Epithelial cell of proximal tubule (primary cell): ENCODE measurements at places on chromosomes 3 and 15. TPM values are rescaled to one million over a fixed set of nuclear protein-coding genes. Genes with fewer than 3 reads are reported as not detected.
A peak's percentile ranks its signal among the peaks of the same experiment; 100 is the strongest.

DNA sequence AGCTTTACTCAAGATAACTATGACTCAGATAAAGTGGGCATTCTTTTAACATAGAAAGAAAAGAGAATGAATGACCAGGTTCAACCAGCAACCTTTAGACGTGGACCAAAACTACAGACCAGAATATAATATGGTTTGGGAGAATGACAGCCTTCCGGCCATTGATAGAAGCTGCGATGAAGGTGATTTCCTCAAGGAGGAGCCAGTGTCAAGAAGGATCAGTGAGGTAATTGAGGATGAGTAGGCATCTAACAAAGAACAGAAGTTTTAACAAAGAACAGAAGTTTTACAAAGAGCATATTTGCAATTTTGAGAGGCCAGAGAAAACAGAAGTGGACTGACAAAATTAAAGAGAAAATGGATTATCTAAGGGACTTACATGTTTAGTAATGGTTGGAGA, 289.0 kb upstream of the AGTR1 start:
- no peak for DNase-seq

PARP14 gene
- total RNA-seq, result 27.7 and 52.2 TPM in 2 replicates

DNA sequence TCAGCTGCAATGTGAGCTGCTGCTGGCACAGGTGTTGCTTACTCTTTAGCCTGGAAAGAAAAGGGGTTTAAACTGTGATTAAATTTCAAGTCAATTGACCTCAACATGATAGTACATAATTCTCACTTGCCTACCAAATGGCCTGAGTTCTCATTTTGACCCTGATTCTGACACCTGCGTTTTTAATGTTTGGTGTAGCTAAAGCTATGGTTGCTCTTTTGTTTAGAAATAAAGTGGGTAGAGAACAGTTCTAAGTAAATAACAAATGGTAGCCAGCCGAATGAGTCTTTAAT, 100.8 kb upstream of the SOX2 start:
- DNase-seq, result no peak

SCN5A gene
- 1.3 and 1.7 TPM in 2 replicates for total RNA-seq

CCDC66 gene
- total RNA-seq, result 3.5 and 6.1 TPM in 2 replicates

- no peak for DNase-seq
Measured at GRCh38 chr3:168608926-168609325, 513.2 kb upstream of the GOLIM4 start.

C3orf52 gene
- total RNA-seq, result 33.6 and 55.1 TPM in 2 replicates

DNA sequence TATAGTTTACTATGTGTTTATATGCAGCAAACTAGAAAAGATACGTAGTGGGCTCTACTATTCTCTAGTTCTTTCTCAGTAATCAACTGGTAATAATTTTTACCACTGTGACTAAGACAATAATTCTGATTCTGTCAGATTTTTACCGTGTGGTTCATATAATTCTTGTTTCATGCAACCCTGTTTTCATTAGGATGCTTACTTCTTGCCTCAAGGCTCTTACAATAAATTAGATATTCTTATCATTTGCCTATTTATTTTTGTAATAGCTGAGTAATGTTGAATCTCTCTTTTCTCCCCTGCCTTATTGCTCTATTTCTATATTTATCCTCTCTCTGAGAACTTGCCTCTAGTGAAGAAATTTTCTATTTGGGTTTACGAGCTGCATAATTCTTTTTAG, 524.7 kb downstream of the NAALADL2 start:
- DNase-seq, result no peak

DNA sequence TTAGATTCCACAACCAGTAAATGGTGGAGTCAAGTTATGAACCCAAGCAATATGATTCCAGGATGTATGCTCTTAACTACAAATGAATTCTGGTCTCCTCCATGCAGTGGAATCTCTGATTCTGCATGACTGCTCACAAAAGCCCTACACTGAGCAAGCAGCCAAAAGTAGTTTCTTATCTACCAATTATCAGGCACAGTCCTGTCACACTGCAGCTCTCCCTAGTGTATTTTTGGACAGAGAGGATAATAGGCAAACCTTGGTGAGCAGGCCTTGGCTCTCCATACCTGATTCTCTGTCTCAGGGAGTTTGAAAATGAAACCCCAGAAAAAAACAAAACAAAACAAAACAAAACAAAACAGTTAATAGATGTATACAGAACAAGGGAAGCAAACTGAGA, 3.5 kb upstream of the SSR3 start:
- DNase-seq, result no peak

DNA sequence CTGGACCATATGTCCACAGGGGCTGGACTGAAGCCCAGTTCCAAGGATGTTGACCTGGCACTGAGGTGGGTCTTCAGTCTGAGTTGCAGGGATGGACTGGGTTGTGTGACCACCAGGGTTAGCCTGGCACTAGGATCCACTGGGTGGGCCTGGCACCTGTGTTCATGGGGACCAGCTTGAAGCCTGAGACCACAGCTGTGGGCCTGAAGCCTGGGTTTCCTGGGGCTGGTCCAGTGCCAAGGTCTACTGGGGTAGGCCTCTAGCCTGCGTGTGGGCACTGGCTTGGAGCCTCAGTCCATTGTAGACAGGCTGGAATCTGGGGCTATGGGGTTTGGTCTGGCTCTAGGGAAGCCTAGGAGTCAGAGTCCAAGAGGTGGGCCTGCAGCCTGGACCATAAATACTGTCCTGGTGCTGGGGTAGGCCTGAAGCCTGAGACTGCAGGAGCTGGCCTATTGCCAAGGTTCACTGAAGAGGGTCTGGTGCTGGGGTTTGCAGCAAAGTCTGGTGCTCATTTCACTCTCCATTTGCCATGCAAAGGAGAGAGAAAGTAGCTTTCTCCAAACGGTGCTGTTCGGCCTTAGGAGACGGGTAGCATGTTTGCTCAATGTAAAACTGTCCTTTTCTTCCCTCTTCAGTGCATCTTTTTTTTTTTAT, 51.2 kb upstream of the TBC1D5 start:
- DNase-seq, result no peak

UPK1B gene
- total RNA-seq, result 23.9 and 56.4 TPM in 2 replicates

- no peak for DNase-seq
Measured at GRCh38 chr3:54159917-54160316, 37.6 kb downstream of the CACNA2D3 start.

- no peak for DNase-seq
Measured at GRCh38 chr3:196140224-196140623, 58.3 kb upstream of the TFRC start.

GRCh38 chr3:157082305-157082982, 77.5 kb downstream of the CCNL1 start:
- peak; percentile 80 for DNase-seq

- DNase-seq, result no peak
Measured at GRCh38 chr3:148084931-148085330, 612.8 kb upstream of the AGTR1 start.

CRYGS gene
- 0.43 TPM in 1 of 2 replicates, not detected in the other for total RNA-seq

DNA sequence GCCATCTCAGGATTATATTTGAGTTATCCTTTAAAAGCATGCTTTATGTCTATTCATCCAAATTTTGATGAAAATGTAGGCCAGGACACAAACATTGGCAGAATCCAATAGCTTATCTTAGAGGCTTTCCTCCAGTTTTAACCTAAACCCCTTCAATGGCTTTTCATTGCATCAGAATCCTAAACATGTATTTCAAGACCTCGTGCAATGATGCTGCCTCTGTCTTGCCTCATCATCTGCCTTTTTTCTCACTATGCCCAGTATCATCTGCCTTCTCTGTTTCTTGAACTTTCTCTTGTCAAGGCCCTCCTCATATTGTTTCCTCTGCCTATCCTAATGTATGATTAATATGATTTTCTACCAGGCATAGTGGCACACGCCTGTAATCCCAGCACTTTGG, 76.1 kb upstream of the MAP4 start:
- no peak for DNase-seq

DNA sequence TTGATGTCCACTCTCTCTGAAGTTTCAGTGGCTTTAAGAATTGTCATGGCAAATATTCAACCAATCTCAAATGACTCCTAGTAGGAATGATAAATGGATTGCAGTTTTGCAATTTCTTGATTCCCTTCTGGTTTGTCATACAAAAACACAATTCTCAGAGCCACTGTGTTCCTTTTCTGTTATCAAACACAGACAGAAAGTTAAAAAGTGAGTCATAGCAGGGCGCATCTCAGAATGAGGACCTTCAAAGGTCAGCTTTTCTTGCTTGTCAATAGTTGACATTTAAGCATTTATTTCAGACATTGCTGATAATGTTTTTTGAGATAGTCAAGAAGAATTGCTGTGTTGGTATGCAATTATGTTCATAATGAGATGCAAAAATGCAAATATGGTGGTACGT, 405.9 kb downstream of the NR2F2 start:
- DNase-seq, result no peak

DNA sequence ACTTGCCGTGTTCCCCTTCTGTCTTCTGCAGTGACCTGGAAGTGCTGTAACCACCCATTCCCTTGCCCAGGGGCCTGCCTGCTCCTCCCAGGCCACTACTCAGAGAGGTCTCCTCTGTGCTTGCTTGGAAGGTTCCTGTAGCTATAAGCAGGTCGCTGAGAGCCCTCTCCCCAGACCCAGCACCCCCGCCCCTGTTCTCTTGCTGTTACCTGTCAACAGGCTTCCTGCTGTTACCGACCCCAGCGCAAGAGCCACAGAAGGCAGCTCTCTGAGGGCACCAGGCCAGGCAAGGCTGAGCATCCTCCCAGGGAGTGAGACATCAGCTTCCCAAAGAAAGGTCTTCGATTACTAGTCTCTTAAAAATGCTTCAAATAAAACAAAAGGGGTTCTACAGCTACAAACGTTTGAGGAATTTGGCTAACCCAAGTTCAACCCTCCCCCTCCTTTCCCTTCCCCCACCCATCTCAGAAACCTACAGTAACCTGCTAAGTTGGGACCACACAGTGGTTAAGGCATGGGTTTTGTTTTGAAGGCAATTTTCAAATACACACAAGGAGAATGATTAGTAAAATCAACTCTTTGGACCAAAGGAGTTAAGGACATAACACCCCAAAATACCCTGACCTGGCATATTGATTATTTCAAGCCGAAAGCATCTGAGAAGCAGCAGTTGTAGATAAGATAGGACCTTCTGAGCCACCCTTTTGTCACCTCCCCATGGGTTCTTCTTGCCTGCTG, 74.9 kb upstream of the MFGE8 start:
- no peak for DNase-seq

LPP gene
- total RNA-seq, result 53.6 and 93.9 TPM in 2 replicates

GRCh38 chr15:41233367-41233771, 2.3 kb downstream of the CHP1 start:
- DNase-seq, result no peak

DNA sequence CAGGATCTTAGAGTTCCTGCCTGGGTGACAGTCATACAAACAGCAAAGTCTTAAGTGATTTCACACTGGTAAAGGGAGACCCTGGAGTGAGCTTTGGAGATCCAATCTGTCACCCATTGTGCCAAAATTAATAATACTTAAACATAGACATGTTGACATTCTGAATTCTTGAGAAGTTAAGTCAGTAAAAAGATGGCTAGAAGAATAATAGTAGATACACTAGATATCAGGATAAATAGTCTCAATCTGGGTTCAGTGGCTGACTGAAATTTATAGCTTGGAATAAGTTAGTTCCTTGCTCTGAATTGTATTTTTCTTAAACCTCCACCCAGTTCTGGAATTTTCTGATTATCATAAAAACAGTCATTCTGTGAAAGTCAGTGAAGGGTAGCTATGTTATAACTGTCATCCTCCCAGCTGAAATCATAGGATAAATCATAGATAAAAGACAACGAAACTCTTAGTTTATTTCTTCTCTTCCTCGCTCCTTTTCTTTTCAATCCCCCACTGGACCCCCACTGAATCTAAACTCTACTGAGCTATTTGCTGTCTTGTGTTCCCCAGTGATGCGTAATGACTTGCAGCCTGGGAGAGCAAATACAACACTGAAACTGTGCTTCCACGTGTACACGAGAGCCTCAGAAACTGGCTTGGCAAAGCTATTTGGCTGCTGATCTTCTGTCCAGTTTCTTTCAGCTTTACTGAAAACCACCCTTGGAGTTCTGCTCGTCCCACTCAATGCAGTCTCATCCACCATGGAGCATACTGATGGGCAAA, 175.4 kb upstream of the TP63 start:
- no peak for DNase-seq

DNA sequence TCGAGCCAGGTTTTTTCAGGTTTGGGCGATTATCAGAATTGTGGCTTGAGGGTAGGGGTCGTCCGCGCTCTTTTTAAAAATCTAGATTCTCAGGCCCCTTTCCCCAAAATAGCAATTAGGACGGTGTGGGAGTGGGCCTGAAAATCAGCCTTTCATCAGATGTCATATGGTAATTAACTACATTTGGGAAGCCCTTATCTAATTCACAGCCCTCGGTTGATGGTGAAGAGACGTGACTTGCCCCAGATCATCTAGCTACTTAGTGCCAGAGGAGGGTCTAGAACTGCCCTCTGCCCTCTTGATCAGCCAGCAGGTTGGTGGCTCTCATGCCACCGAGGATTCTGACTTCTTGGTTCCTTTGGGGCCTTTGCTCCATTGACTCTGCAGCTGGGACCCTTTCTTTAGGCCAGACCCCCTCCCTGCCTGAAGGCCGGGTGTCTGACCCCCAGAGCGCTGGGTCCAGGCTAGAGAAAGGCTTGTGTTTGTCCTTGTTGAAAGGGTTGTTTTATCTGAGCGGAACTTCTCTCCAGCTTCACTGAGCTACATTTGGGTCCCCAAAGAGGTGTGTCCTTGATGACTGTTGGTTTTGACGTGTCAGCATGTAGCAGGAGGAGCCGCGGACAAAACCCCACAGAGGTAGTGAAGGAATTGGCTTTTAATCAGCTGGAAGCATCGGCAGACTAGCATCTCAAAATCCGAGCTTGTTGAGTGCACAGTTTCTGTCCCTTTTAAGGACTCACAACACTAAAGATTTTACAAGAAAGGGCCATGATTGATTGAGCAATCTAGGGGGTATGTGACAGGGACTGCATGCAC, 857 bp downstream of the AEN start:
- DNase-seq, result no peak

- no peak for DNase-seq
Measured at GRCh38 chr3:106610362-106610959, 741.6 kb upstream of the CBLB start.

DNA sequence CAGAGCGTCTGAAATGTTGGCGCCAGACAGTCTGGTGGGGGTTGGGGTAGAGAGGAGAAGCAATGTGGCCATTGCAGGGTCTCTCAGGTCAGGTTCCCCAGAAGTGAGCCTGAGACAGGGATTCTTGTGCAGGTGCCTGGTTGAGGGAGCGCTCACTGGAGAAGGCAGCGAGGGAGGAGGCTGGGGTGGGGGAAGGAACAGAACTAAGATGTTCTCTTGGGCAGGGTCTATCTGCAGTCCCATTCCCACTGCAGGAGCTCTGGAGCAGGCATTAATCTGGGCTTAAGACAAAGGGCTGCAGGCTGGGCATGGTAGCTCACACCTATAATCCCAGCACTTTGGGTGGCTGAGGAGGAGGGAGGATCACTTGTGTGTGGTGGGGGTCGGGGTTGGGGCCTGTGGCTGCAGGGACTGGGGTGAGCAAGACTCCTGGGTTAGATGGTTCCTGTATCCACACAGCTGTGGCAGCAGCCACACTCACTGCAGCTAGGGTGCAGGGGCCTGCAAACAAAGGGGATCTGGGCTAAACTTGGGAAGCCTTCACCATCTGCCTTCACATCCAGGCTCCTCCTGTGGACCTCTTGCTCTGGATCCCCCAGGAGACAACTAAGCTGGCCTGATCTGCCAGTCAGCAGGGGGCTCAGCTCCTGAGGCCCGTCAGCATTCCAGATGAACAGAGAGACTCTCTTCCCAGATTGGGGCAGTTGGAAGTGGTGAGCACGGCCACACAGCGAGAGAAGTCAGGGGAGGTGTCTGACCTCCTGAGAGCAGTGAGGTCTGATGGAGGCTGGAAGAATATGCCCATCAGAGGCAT, 172.5 kb downstream of the ABHD5 start:
- no peak for DNase-seq

ECE2 gene
- total RNA-seq, result not detected in 2 replicates

LEKR1 gene
- 0.06 and 0.43 TPM in 2 replicates for total RNA-seq

CADM2 gene
- total RNA-seq, result not detected in 2 replicates

- DNase-seq, result no peak
Measured at GRCh38 chr15:26697913-26698312, 75.0 kb downstream of the GABRB3 start.
